ENCODE measurements at places on chromosomes 7 and 10.

DNA sequence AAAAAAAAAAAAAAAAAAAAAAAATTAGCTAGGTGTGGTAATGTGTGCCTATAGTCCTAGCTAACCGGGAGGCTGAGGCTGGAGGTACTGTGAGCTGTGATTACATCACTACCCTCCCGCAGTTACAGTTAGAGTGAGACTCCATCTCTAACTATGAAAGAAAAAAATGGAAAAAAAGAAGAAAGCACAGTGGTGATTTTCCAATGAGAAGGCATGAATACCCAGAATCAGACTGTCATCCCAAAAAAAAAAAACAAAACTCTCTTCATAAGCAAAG, 269.9 kb upstream of the MKLN1 start:
- DNase-seq: no peak

DNA sequence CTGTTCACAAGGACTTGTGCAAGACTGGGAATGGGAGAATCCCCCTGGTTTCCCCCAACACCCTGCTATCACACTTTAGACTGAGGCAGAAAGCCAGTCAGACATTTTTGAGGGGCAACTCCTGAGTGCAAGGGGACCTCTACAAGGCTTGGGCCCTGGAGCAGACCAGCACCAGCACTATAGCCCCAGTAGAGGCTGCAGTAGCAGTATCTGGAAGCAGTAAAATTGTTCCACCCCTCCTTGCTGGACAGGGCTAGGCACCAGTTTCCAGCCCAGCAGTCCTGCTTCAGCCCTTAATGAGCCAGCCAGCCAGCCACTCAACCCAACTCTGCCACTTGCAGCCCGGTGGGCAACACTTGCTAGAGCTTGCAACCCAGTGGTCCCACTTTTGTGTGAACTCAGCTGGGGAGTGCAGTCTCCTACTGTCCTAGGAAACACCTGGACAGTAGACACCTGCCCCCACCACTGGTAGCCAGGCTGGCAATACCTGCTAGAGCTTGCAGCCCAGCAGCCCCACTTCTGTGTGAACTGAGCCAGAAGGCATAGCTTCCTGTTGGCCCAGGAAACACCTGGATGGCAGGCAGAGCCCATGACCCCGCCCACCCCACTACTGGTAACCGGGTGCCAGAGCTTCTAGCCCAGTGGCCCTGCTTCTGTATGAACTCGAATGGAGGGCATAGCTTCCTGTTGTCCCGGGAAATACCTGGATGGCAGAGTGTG, 65.0 kb downstream of the FBXL13 start:
- DNase-seq: peak; percentile 36

DNA sequence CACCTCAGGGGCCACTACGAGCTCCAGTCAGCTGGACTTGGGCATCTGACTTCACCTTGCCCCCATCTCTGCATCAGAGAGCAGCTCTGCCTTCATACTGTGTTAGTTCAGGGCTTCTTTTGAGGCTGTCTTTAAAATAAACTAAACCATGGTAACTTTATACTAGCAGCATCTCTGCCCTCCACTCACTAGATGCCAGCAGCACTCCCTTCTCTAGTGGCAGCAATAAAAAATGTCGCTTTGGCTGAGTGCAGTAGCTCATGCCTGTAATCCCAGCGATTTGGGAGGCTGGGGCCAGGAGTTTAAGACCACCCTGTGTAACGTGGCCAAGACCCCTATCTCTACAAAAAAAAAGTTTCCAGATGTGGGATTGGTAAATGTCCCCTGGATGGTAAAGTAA, 584.4 kb downstream of the INHBA start:
- no peak for DNase-seq

GRCh38 chr10:6301488-6302075, 98.8 kb downstream of the PFKFB3 start:
- no peak for DNase-seq

- DNase-seq: no peak
Observed at GRCh38 chr10:101032637-101033224, 1.7 kb downstream of the SFXN3 start.

DNA sequence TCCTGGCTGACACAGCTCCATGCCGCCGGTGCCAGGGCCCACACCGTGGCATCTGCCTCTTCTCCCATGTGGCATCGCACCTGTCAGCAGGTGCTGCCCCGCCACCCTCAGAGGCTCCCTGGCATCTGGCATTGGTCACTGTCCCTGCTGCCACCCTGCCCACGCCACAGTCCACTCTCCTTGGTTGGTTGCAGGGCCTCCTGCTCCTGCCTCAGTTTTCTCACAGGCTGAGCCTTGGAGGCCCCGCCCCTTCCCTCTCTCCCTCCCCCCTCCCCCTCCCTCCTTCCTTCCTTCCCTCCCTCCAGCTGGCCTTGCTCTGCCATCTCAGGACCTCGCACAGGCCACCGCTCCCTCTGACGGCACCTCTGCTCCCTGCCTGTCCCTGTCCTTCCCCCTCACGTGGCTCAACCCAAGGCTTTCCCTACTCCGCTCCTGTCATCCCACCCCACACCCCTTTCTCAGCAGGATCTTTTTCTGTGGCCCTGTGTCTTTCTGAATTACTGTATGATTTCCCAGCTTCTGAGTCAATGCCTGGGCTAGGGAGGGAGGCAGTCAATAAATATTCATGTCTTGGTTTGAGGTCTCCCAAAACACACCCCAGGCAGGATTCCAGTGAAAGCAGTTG, 87.4 kb downstream of the INPP5A start:
- no peak for DNase-seq

- no peak for DNase-seq
Observed at GRCh38 chr7:35758421-35758820, 42.4 kb upstream of the SEPTIN7 start.

GRCh38 chr7:155396661-155397060, 61.3 kb upstream of the EN2 start:
- no peak for DNase-seq
